ENCODE measurements at places on chromosomes 1 and 21.

GRCh38 chr1:6170742-6171201 is 9.3 kb downstream of the CHD5 start:
- H3K27ac ChIP-seq, result no peak overlapping the region
- H3K36me3 ChIP-seq, result no peaks in the 10 kb centered on the region
- no peak overlapping the region for H3K4me3 ChIP-seq
- peaks cover 61% of the 10 kb centered on the region for H3K27me3 ChIP-seq

DNA sequence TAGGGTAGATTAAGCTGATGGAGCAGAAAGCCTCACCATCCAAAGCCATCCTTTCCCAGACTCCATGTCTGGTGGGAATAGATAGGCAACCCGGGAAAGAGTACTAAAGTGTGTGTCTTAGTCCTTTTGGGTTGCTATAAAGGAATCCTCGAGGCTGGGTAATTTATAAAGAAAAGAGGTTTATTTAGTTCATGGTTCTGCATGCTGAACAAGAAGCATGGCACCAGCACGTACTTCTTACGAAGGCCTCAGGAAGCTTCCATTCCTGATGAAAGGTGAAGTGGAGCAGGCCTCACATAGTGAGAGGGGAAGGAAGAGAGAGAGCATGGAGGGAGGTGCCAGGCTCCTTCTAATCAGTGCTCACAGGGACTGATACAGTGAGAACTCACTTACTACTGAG is 6.2 kb upstream of the SLC37A1 start:
- H3K27ac ChIP-seq, result no peak overlapping the region
- no peaks in the 10 kb centered on the region for H3K27me3 ChIP-seq
- no peak overlapping the region for H3K4me3 ChIP-seq
- no peak for DNase-seq

DNA sequence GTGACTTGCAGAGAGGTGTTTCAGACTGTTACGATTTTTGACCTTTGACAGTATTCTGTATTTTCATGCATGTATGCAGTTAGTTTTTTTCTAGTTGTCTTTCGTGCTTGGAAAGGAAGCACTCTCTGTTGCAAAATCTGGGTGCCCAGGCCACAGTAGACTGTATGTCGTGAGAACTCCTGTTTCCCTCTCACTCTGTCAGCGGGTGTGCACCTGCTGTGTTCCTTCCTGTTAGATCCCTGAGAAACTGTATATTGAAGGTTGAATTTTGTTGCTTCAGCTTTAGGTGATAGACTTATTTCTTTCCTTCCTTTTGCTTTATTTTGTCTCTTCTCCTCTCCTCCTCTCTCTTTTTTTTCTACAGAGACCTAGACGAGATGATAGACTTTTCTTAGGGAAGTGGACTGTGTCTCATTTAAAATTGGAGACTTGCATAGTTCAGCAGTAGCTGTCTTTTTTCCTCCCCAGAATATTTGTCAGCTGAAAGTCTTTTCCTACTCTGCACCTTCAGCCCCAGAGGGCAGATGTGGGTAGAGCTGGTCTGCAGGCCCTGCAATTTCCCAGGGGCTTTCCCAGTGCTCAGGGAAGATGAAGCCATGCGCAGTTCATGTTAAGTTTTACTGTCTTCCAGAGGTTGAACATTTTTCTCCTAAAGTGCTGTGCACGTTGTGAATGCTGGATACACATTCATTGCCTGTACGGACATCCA is 1.4 kb downstream of the TRAPPC10 start:
- peak overlapping the region; percentile 91 for H3K4me3 ChIP-seq
- no peaks in the 10 kb centered on the region for H3K27me3 ChIP-seq
- no peaks in the 10 kb centered on the region for H3K36me3 ChIP-seq
- peak overlapping the region; percentile 95 for H3K27ac ChIP-seq
- peak; percentile 46 for DNase-seq
- peaks cover 52% of the 10 kb centered on the region for H3K4me1 ChIP-seq

DNA sequence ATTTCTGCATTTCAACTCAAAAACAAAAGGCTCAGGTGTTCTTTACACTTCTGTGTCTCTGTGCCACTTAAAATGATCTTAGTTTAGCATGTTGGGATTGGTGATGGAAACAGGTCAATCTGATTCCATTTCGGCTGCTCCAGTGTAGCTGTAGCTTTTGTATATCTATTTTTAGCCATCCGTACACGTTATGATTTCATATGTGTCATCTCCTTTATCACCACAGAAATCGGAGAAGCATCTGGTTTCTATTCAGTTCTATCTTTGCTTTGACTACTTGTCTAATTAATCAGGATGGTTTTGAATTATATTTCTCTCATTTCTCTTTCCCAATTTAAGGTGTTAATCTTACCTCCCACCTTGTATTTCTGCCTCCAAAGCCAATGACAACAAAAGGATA is 41.1 kb downstream of the RGS21 start:
- no peaks in the 10 kb centered on the region for H3K27me3 ChIP-seq
- no peaks in the 10 kb centered on the region for H3K4me1 ChIP-seq
- H3K27ac ChIP-seq, result no peak overlapping the region
- no peaks in the 10 kb centered on the region for H3K36me3 ChIP-seq

GRCh38 chr1:1758692-1759455 is 19.4 kb downstream of the NADK start:
- H3K4me3 ChIP-seq, result no peak overlapping the region
- DNase-seq, result no peak
- peak overlapping the region; percentile 4 for H3K27ac ChIP-seq
- peaks cover 13% of the 10 kb centered on the region for H3K4me1 ChIP-seq
- H3K36me3 ChIP-seq, result peaks cover 77% of the 10 kb centered on the region
- H3K27me3 ChIP-seq, result no peaks in the 10 kb centered on the region
